ENCODE measurements at places on chromosomes 11 and 22. TPM values are rescaled to one million over a fixed set of nuclear protein-coding genes. Genes with fewer than 3 reads are reported as not detected.

GRCh38 chr11:96098511-96099241, 174.8 kb upstream of the MTMR2 start:
- DNase-seq: no peak

DNA sequence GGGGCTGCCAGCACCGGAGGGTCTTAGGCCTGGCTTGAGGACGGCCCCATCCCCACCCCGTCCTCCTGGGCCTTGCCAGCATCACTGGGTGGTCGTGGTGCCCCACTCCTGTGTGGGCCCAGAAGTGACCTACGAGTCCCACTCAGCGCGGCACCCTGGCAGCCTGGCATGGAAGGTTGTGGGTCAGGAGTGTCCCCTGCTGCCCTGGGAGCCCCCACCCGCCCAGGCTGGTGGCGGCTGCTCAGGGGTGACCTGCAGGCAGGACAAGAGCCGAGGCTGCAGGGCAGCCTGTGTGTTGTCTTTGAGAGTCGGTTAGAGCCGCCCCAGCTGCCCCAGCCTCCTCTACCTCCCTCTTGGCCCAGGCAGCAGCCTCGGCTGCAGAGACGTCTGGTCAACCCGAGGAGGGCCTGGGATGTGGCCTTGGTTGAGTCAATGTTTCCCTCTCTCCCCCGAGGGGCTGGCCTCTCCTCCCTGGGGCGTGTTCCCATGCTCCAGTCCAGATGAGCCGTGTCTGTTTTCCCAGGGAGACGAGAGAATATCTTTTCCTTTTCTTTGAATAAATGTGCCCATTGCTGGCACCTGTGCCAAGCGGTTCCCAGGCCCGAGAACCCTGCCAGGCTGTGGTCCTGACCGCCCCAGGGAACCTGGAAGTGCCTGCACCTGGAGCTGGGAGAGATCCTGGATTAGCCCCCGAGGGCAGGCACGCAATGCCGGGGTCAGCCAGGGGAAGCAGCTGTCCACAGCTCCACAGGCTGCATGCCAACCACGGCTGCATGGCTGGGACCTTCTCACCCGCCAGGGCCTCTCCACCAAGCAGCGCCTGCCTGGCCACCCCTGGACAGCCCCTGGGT, 35.7 kb upstream of the MUC5AC start:
- DNase-seq: no peak

- no peak for DNase-seq
Measured at GRCh38 chr11:126176853-126177470, 34.5 kb downstream of the RPUSD4 start.

DNA sequence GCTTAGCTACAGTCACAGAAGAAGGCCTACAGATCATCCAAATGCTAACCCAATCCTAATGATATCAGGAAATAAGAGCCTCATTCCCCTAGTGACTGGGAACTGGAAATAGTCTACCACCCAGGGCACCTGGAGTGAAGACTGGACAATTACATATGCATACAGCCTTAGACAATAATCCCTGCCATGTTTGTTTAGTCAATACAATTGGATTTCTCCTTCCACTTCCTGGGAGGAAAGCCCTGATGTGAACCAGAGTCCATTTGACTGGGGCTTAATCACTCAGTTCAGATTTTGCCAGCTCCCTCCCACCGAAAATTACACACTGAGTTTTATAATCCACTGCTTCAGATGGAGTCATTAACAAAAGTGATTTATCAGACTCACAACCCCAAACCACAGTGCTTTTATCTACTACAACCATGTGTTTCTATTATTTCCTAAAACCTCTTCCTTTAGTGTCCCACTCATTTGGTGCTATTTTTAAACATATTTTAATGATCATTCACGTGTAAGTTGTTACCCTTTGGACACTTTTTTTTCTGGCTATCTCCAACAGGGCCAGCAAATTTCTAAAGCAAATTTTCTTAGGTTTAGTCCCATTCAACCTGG, 29.9 kb downstream of the CWF19L2 start:
- DNase-seq: no peak

DNA sequence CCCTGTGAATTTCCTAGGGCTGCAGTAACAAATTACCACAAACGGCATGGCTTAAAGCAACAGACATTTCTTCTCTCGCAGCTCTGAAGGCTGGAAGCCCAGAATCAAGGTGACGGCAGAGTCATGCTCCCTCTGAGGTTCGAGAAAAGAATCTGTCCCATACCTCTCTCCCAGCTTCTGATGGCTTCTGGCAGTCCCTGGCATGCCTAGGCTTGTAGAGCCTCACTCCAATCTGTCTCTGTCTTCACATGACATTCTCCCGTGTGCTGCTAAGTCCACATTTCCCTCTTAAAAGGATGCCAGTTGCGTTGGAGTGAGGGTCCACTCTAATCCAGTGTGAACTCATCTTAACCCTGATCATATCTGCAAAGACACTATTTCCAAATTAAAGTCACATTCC, 116.2 kb downstream of the NECTIN1 start:
- no peak for DNase-seq

- DNase-seq: no peak
Measured at GRCh38 chr22:42217752-42218280, 52.6 kb downstream of the TCF20 start.

- no peak for DNase-seq
Measured at GRCh38 chr22:24191381-24191841, 10.1 kb downstream of the SUSD2 start.

- DNase-seq: peak; percentile 29
Measured at GRCh38 chr22:22955866-22956535, 68.4 kb downstream of the IGLL5 start.

DNA sequence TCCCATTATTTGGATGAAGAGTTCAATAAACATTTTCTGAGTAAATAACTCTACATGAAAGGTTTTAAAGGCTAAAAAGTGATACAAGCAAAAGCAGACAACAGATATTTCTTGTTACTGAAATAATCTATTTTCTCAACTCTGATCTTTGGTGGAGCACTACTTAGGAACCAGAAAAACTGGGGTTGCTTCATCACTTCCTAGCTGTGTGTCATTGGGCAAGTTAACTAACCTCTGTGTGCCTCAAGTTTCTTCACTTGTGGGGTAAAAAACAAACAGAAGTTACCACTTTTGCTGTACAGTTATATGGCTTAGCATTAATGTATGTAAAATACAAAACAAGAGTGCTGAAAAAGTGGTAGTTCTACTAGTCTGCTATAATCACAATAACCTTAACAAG, 5.6 kb downstream of the MAPK1 start:
- DNase-seq: no peak

DNA sequence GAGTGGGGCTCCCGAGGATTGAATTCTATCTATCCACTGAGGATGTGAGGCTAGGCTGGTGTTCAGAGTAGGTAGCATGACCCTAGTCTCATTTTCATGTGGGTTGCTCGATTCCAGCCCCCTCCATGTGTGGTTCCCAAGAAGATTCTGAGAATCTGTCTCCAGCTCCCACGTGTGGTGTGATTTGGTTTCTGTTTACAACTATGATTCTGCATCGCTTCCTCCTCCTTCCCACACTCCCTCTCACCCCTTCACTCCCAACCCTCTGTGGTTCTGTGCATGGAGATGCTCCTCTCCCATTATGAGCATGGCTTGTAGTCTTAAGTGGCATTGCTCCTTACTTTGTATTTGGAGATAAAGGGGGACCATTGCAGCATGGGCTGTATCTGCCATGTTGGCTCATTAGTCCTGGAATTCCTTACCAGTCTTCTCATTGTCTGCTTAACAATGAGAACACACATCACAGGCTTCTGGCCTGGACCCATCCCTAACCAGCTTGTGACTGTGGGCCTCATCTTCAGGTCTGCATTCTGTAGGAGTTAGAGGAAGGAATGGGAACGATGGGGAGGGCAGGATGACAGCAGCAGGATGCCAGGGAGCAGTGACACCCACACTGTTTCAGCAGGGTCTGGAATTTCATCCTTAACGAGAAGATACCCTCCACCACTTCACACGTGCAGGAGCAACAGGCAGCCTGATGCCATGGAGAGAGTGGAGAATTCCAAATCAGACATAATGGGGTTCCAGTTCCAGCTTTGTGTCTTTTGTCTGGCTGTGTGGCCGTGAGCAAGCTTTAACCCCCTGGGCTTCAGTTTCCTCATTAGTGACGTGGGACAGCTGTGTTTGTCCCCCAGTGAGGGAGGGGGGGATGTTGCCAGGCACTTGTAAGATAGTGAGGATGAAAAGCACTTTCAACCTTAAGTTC, 86.0 kb downstream of the CCDC81 start:
- DNase-seq: no peak

- no peak for DNase-seq
Measured at GRCh38 chr11:62602141-62603071, 741 bp upstream of the MTA2 start.

GRCh38 chr11:44557464-44557863, 8.0 kb upstream of the CD82 start:
- no peak for DNase-seq

GRCh38 chr11:71991494-71991893, 7.2 kb upstream of the IL18BP start:
- no peak for DNase-seq

- DNase-seq: no peak
Measured at GRCh38 chr11:331358-332060, 10.8 kb upstream of the IFITM3 start.

DNA sequence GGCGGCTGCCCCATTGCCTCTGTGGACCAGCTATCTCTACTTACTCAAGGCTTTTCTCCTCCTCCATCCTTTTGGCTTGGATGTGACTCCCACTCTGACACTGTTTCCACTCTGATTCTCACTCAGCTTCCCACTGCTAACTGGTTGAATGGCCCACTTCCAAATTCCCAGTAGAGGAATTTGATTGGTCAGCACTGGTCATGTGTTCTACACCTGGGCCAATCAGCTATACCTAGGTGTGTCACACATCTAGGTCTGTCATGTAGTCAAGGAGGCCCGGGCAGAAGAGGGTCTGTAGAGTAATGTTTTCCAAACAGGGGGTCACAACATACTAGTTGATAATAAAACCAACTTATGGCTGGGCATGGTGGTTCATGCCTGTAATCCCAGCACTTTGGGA, 53.3 kb downstream of the TPBGL start:
- DNase-seq: no peak

GRCh38 chr11:117466966-117467365, 139.3 kb downstream of the CEP164 start:
- no peak for DNase-seq

DNA sequence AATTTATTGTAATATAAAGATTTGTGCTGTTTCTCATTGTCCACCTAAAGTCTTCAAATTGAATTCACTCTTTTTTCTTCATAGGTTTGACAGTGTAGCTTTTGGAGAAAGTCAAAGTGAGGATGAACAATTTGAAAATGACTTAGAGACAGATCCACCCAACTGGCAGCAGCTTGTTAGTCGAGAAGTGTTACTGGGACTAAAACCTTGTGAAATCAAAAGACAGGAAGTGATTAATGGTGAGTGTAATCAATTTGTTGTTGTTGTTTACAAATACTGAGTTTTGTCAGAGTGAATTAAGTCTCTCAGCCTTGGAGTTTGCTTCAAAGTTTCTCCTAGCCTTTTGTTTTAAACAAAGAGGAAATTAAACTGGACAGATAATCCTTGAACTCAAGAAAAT, 53.6 kb upstream of the GRIK4 start:
- DNase-seq: no peak

GRCh38 chr11:74014880-74015279, 6.0 kb upstream of the UCP3 start:
- DNase-seq: no peak

DNA sequence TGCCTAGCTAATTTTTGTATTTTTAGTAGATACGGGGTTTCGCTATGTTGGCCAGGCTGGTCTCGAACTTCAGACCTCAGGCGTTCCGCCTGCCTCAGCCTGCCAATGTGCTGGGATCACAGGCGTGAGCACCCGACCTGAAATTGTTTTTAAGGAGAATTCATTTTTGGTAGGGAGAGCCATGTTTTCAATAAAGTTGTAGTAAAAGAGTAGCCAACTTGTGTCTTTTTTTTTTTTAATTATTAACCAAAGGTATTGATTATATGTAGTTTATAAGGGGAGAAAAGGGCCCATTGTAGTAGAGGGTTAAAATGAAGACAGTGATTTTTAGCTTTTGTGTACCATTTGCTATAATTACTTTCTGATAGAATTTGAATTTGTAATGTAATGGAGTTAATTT, 31.6 kb upstream of the HSD17B12 start:
- DNase-seq: no peak

GRCh38 chr11:45655012-45655283, 10.5 kb downstream of the CHST1 start:
- DNase-seq: no peak

DNA sequence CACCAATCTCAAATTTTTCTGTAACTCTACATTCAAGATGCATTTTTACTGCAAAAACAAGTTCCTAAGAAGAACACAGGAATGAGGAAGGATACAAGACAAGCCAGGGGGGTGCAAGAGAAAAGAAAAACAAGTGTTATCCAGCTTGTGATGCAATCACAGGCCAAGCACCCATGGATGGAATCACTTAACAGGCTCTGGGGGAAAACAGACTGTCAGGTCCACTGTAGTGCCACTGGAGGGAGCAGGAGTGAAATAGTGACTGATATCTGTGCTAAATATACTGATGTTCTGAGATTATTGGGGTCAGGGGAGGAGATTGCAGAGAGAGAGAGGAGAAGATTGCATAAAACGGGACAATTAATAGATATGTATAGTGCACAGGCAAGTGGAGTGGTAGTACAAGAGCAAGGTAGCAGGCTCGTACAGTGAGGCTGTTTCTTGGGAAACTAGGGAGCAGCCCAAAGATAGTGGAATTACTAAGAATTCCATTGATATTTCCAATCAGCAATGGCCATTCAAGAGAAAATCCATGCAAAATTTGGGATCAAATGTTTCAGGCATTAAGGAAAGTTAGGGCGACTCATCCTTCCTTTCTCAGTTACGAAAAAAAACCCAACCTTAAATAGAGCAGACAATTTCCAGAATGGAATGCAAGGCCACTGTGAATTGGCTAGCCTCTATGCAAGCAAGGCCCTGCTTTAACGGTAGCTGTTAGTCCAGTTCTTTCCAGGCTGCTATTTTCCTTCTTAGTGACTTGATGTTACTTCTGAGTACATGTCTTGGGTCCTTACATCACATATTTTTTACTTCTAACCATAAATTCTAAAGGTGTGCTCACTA, 52.2 kb upstream of the CEP126 start:
- peak; percentile 10 for DNase-seq

DNA sequence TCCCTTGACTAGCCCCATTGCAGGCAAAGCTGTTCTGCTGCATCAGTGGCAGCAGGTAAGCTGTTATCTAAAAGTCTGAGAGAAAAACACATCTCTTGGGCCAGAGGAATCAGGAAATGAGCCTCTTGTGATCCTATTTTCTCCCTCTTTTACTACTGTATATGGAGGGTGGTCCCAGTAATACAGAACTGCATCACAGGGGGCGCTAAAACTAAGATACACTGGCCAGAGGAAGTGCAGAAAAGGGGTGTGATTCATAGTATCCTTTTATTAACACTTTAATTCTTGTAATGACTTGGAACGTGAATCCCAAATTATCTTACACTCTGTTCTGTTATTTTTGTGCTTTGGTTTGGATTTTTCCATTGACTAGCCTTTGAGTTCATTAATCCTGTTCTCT, 8.8 kb upstream of the MED17 start:
- DNase-seq: no peak

The CREB3L1 gene
- 1.9 TPM for total RNA-seq

The MUC6 gene
- not detected for total RNA-seq

The RAC2 gene
- 36.8 TPM for total RNA-seq

The MUC2 gene
- total RNA-seq: not detected

The RGL4 gene
- not detected for total RNA-seq

The PRG2 gene
- total RNA-seq: 0.40 TPM

The OR51I1 gene
- total RNA-seq: not detected

The POLR2L gene
- total RNA-seq: 227 TPM

The NAALAD2 gene
- total RNA-seq: 0.21 TPM

The CTNND1 gene
- total RNA-seq: 247 TPM

The ACTN3 gene
- total RNA-seq: 0.07 TPM

The MSANTD4 gene
- total RNA-seq: 32.5 TPM

The DCHS1 gene
- 47.4 TPM for total RNA-seq

The KLHL35 gene
- total RNA-seq: 2.6 TPM

The TMPRSS13 gene
- not detected for total RNA-seq
